Natural killer cell (primary cell): ENCODE measurements at places on chromosomes 5 and 9.

DNA sequence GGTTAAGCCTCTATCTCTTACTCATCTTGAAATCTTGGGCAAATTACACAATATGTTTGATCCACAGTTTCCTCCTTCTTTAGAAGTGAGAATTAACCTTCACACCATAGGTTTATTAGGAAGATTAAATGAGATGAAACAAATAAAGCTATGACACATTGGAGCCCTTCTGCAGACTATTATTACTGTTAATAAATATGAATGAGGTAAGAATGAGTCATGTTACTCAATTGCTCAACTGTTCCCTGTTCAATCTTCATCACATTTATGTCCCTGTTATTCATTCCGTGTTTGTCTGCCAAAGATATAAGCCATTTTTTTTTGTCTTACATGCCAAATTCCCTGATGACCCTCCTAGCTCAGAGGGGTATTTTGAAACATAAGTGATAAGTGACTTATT is 52.1 kb upstream of the PAPPA start:
- DNase-seq: no peak

DNA sequence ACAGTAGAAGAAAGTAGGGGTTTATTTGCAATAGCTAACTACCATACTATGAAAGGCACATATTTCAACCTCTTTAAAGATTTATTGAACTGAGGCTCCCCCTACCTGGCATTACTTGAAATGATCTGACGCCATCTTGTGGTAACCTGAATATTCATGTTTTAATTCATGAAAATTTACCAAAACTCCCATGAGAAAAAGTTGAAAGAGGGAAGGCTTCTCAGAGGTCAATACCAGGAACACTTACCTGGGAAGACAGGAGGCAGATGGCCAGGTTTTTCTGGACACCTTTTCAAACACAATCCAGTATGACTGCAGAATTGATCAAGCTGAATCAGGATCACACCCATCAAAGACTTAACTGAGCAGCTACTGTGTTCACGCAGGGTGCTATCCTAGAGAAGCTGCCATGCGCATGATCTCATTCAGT is 9.4 kb downstream of the PRELID2 start:
- no peak for DNase-seq

DNA sequence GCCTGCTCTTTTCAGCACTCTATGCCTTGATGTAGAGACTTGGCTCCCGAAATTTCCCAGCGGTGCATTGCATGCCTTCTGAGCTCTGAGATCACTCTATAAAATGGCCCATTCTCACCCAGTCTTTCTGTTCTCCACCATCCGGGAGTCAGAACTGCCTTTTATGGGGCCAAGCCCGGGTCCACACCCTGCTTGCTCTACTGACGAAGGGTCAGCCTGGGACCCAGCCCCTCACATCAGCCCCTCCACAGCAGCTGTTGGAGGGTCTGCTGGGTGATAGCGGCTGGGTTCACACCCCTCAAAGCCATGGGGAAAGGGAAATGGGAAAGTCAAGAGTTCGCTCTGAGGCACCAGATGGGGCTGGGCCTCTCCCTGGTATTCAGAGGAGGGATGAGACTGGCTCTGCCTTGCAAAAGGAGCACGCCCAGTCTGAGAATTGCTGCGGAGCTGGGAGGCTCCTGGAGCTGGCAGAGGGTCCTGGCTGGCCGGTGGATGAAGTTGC is 66.0 kb upstream of the ORM1 start:
- no peak for DNase-seq

GRCh38 chr5:163696579-163696887 is 191.1 kb downstream of the MAT2B start:
- no peak for DNase-seq

GRCh38 chr9:94937214-94937903 is 210.9 kb downstream of the AOPEP start:
- no peak for DNase-seq

GRCh38 chr5:172336264-172336663 is 52.7 kb upstream of the UBTD2 start:
- no peak for DNase-seq

DNA sequence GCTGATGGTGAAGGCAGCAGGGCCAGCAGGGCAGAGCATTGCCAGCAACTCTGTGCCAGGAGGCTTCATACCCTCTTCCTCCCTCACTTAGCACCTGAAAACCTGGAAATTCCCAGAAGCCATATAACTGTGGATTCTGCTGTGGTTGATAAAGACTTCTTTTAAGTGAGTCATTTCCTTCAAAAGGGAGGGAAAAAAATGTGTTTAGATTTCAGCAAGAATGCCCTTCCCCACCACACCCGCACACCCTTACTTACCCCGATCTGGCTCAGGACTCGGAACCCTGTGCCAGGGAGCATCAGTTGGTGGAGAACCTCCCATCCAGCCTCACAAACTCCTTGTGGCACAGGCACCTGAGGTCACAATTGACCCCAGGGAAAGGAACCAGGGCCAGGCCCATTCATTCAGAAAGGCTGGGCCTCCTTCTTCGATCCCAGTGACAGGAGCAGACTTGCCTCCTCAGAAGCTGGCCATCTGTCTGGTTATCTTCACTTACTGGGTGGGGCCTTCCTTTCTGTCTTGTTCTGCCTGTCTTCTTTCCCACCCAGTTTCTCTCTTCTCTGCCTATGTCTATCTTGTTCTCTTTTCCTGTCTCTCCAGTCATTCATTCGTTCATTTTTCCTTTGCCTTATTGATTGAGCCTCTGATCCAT is 62.6 kb downstream of the PLAC8L1 start:
- no peak for DNase-seq

- no peak for DNase-seq
Measured at GRCh38 chr9:88355166-88355565, 33.1 kb upstream of the SPIN1 start.

DNA sequence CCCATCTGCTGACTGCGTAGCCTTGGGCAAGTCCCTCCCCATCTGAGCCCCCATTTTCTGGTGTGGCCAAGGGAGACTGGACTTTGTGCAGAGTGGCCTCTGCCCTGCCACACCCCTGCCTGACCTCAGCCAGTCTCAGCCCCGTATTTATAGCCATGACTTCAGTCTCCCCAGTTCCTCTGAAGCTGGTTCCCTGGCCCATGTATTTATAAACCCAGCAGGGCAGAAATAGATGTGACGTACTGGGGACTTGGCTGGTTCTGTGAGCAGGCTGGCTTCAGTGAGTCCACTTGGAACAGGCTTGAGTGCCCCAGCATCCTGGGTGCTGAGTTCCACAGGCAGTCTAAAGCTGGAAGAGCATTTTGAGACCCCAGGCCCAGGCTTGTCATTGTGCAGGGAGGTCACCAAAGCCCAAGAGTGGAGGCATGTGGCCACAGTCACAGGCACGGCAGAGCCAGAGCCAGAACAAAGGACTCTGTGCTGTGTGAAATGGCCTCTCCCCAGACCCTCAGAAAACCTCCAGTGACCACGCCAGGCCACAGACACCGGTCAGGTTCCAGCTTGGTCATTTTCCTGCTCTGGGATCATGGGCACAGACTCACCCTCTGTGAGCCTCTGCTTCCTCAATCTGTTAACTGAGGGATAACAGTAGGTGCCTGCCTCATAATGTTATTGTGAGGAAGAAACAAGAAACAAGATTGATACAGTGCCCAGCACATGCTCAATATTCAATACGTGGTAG is 30.4 kb upstream of the SYNPO start:
- DNase-seq: no peak

GRCh38 chr9:5834214-5834613 is 1.3 kb upstream of the ERMP1 start:
- no peak for DNase-seq

DNA sequence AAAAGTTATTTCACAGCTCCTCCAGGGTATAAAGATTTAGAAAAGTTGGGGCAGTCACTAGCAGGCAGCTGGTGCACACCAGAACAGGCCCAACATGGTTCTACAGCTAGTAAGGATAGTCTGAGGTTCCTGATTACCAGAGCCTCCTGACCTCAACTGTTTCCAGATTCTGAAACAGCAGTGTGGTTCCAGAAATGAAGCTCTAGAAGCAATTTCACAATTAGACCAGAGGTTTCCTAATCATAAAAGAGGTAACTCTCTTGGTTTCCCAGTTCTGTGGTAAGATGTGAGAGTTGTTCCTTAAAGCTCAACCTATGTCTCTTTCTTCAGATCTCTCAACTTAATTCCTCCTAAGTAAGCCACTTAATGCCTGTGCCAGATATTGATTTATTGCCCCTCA is 11.9 kb downstream of the AGTPBP1 start:
- DNase-seq: no peak

- DNase-seq: no peak
Measured at GRCh38 chr9:543478-543877, 298.0 kb upstream of the DMRT1 start.

DNA sequence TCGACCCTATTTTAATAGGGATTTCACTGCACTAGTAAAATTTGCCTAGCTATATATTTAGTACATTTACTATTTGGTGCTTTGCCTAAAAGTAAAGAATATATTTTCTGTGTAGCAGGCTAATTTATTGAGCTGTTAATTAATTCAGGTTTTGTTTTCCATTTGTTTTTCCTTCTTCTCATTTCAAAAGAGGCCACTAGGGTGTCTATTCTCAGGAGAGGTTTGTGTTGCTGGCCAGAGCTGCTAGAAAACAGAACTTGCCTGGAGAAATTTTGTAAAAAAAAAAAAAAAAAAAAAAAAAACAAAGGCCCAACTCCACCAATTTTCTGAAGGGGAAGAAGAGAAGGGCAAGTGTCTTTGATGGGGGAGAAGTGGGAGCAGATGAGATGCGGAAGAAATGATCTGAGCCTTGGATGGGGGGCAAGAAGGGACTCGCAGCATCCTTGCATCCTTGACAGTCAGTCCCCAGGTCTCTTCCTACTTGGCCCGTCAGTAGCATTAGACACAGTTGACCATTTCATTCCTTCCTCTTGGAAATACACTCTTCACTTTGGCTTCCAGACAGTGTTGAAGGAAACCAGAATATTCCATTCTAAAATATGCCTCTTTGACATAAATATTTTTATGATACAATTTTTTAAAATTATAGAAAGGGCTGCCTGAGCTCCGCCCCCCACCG is 318.5 kb downstream of the TRPM3 start:
- no peak for DNase-seq
